Stimulated activated CD8-positive, alpha-beta memory T cell treated with anti-CD3 and anti-CD28 coated beads, Interleukin-4, amount 100 ng/mL, for 24 hours (primary cell): ENCODE measurements at places on chromosomes 1 and 21.

- peak; percentile 81 for DNase-seq
Measured at GRCh38 chr1:212414328-212415106, at the start of gene PACC1. Gene PACC1, minus strand, starts transcription at chr1:212414886. Its CDS starts 129 bp downstream, at chr1:212414757.

DNA sequence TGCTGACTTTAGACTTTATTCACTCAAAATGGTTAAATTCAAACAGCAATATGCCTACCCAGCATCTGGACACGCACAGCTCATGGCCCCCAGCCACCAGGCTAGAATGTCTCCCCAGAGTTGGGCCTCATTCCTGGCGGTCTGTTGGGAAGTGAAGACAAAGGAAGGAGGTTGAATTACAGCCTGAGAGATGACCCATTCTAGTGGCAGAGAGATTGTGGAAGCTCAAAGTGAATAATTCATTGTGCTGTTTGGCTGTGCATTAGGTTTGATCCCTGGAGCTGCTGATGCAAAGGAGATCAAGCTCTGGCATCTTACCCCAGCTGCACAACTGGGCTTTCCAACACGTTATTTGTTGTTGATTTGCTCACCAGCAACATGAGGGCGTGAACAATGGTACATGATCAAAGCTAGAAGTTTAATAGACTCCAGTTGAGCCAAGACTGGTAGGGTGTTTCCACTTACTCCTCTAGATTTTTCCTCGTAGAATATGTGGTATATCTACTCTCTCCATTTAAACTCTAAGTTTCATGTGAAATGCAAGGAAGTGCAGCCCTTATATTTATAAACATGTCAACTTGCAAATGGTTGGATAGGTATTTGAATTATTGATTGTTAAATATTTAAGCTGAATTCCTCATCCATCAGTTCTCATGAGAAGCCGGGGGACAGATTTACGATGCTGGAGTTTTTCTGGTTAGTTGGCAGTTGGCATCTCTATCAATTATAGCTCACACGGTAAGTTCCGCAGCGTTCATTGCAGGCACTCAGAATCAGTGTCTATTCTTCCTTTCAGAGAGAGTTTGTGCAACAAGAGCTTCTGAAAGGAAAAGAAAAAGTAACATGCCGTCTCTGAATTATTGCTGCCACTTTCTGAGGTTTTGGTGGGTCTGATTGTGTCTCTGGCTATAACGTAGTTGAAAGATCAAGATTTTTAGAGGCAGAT lies 222.7 kb downstream of the TM2D1 start:
- DNase-seq = no peak

- no peak for DNase-seq
Measured at GRCh38 chr1:147389532-147390184, 147.2 kb downstream of the CHD1L start.

- DNase-seq = no peak
Measured at GRCh38 chr1:90717665-90718410, 736 bp upstream of the BARHL2 start.

GRCh38 chr1:207698822-207699483 lies 52.9 kb upstream of the CD46 start:
- peak; percentile 13 for DNase-seq

DNA sequence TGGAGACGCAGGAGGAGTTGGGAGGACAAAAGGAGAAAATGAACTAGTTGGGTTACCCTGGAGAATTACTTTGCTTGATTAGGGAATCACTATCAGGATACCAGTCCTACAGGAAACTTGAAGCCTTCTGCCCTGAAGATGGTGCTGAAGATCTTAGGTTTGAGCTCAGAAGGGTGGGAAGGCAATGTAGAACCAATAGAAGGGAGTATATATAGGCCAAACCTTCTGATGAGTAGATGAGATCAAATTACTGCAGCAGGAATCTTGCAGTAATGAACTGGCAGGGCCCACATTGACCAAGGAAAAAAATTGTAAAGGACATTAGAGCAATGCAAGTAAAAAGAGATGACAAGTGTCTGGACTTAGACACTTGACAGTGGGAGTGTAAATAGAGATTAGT lies 116.3 kb upstream of the CACYBP start:
- DNase-seq = no peak

DNA sequence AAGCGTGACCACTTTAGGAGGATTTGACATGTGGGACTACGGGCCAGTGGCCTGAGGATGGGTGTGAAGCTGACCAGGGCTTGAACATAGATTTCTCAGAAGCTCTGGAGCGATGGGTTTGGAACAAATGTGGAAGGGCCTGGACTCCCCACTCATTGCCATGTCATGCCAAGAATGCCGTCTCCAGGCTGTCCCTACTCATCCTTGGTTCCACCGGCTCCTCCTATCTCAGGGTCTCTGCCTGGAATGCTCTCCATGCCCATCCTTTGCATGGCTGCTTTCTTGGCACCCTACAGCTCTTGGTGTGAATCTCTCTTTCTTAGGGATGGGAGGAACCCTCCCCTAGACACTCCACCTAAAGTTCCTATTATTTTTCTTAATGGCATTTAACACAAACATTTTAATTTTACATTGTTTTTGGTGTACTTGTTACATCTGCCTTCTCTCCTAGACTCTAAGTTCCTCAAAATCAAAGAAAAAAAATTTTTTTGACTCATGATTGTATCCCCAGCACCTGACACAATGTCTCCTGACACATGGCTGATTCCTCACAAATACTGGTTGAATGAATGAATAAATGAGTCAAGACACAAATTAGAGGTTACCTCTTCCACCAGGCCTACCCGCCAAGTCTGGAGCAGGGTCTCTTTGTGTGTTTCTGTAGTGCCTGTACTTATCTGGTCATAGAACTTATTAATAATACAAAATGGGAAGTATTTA lies 114.5 kb downstream of the OMA1 start:
- no peak for DNase-seq

- peak; percentile 69 for DNase-seq
Measured at GRCh38 chr1:109790735-109791494, 27.2 kb upstream of the EPS8L3 start.

DNA sequence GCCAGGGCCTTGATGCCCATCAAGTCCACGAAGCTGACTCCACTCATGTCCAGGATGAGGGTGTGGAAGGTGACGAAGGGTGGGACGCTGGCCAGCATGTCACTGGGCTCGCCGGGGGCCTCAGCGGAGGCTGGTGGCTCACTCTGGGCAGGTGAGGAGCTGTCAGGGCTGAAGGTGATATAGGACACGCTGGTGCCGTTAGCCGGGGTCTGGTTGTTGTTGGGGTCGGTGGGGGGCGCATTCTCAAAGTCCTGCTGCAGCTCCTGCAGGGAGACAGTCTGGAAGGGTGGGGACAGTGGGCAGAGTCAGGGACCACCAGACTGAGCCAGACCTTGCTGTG lies 21.7 kb downstream of the SLC26A9 start:
- no peak for DNase-seq

GRCh38 chr1:172882791-172883386 lies 167.9 kb downstream of the TNFSF18 start:
- DNase-seq = no peak

DNA sequence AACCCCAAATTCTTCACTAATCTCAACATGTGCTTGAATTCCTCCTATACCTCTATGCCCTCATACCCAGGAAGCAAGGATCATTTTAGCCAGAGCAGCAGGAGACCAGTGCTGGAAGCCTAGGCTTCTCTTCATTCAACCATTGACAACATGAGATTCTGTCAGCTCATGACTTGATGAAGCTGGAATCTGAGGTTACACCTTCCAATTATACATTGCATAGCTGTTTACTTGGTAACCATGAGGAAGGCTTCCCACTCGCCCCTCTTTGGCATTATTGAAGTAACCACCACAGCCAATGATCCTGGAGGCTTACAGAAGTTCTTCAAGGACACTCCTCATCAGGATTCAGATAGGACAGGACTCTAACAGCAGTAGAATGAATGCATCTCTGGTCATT lies 160.3 kb downstream of the TPR start:
- DNase-seq = no peak

- no peak for DNase-seq
Measured at GRCh38 chr1:245870698-245871097, 636.4 kb downstream of the SMYD3 start.

- DNase-seq = no peak
Measured at GRCh38 chr1:226700861-226701260, 38.2 kb downstream of the ITPKB start.

DNA sequence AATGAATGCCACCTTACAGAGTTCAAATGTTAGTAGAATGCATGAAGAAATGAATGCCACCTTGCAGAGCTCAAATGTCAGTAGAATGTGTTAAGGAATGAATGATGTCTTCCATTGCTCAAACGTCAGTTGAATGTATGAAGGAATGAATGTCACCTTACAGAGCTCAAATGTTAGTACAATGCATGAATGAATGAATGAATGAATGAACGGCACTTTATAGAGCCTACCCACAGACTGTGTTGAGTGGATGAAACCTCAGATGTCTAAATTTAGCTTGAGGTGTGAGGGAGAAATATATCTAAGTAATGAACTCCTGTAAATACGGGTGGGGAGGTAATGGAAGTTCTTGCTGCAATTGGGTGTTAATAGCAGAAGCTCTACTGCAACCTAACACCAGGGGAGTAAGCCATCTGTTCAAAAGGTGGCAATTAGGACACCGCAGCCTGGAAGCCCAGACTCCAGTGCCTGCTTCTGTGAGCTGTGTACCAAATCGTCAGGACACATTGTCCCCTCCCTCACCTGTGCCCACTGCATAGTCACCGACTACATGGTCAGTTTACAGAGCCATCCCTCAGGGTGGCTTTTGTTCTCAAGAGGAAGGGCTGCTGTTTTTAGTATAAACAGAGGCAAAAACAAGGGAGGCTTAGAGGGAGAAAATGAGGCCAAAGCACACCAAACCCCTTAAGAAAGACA lies 26.7 kb downstream of the SUSD4 start:
- no peak for DNase-seq

GRCh38 chr1:100499194-100499811 lies 38.6 kb upstream of the GPR88 start:
- DNase-seq = no peak

DNA sequence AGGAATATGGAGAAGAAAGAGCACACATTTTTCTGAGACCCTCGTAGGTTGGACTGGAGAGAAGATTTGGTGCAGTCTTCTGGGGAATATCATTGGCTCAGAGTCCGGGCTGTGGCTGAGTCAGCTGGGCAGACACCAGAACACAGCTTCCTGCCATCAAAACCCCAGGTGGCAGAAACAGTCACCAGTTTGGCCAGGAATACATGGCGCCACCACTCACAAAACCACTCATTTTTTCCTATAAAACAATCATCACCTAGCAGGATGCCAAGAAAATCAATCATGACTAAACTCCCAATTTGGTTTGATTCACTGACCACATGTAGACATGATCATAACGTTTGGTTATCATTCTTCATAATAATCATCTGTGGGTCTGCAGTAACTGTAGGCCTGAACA lies 178.1 kb upstream of the PBX1 start:
- no peak for DNase-seq

DNA sequence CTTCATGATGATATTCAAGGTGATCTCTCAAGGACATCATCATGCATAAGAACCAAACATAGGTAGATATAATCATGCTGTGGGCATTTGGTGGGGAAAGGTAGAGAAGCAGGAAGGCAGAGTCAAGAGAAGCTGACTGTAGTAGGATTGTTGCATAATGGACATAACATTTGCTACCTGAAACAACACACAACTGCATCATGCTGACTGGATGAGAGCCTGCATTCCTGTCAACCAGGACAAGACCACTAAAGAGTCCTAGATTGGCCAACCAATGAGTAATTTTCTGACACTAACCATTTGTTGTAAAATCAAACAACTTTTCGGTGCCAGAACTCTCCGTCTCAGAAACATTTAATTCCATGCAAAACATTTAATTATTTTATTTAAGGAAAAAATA lies 377.2 kb downstream of the PLPP3 start:
- DNase-seq = no peak

GRCh38 chr1:184479435-184480167 lies 92.8 kb downstream of the C1orf21 start:
- DNase-seq = no peak

- no peak for DNase-seq
Measured at GRCh38 chr1:23527366-23527765, 3.7 kb downstream of the E2F2 start.

- no peak for DNase-seq
Measured at GRCh38 chr1:11620924-11621323, 33.3 kb downstream of the FBXO2 start.

- no peak for DNase-seq
Measured at GRCh38 chr1:91889717-91890459, 3.9 kb upstream of the TGFBR3 start.

DNA sequence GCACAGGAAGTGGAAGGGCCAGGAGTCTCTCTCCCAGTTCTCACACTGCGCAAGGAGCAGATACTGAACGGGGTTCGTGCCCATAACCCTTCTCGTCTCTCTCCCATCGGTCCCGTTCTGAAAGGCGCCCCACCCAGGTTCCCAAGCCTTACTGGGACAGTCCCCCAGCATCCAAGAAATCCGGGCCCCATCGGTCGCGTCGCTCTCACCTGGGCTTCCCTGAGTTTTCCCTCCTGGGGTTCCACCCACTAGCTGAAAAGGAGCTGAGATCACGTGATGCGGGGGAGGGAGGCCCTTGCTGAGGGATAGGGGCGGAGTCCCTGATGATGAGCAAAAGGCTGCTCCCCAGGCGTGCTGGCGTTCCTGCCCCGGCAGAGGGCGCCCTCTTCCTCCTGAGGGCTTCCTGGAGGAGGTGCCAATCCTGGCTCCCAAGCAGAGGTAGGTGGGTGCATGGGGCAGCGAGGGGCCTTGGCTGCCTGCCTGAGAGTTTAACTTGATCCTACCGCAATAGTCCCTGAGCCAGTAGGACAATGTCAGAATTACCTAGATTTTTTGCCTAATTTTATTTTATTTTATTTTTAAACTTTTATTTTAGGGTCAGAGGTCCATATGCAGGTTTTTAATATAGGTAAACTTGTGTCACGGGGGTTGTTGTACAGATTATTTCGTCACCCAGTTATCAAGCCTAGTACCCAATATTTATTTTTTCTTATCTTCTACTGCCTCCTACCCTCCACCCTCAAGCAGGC lies at the start of gene SPOCD1:
TSS of gene SPOCD1 (minus strand) at position 271 of the 749 bp plus-strand sequence. CDS start 689 bp downstream, outside the sequence.
- peak; percentile 84 for DNase-seq

DNA sequence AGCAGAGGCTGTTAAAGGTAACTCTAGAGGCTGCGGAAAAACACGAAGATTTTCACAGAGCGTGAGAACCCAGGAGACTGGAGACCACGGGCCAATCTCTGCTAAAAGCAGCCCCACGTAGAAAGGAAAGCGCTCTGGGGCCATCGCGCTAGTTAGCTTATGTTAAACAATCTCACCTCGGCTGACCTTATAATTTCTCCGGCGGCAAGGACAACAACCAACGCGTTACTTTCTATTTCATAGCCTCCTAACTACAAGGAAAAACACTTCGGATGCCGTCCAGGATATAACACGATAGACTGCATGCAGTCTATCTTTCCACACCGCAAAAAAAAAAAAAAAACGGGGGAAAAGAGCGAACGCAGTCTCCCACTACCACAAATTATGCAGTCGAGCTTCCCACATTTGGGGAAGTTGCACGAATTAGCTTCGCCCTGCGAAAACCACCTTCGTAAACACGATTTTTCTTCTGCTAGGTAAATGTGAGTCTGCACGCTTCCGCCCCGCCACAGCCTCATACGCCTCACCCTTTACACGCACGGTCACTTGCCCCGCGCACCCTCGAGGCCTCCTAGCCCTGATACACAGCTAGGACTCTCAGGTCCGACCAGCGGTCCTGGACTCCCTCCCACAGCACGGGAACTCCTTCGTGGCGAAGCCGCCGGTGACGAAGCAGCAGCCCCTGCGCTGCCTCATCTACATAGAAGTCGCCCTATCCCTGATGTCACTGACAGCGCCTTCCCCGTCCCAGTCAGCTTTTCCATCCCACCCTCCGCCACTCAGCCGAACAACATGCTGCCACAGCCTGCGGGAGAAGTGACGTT lies 87.8 kb downstream of the PRKAB2 start:
- DNase-seq = peak; percentile 71
